ENCODE measurements at places on chromosomes 7 and 10.

DNA sequence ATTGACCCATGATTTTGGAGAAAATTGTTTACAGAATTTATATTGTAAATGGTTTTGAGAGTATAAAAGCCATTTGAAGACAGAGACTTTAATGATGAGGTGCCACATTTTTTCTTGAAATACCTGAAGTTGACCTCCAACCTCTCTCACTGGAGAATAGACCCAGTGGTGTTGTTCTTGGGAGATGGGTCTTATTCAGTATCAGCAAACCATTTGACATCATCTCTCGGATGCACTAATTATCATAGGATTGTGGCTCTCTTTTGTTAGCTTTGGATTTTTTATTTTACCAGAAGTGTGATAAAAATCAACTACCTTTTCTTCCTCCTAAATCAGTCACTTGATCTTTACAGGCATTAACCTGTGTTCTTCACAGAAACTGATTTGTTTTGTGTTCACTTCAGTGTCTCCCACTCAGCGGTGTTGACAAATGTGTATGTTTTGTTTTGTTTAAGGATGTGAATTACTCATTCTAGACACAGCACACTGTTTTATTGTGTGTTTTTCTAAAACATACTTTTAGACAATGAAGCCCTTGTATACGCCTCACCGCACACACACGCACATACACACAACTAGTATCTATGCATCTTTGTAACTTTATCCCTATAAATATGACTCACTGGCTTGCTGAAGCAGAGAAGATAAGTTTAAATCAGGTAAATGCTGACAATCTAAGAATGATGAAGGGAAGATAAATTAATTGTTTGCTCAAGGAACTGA, 455.6 kb downstream of the INHBA start:
- peak; percentile 34 for DNase-seq

DNA sequence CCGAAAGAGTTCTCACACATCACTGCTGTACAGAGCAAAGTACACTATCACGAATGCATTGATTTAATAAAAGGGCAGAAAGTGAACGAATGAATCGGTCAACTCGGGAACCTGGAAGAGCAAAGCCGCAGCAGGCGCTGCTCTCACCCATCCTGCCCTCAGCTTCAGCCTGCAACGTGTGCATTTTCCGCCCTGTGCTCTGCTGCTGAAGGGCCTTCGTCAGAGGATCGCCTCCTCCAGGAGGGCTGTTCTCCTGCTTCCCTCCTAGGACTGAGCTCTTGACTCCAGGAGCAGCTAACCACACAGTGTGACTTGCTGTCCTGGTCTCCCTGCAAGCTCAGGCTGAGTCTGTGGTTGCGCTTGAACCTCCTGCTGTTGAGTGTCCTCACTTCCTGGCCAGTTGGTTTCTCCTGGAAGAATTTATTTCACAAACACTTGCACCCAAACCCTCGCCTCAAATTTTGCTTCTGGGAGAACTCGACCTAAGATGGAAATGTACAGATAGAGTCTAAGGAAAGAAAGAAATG, 473.0 kb upstream of the KLF6 start:
- DNase-seq: no peak

DNA sequence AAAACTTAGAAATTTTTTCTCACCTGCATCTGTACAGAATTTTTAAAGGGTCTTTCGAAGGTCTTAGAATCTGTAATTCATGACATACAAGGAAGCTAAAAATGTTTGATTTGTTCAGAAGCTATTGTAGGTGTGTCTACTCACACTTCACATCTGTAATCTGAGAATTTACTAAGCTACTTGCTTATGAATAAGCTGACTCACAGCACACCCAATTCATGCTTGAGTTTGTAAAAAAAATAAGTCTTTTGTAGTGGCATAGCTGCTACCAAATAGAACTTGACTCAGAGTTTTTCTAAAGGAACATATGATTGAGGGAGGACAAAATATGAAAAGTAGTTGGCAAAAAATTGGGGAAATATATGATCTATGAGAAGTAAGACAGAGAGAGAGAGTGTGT, 12.7 kb upstream of the AGR2 start:
- DNase-seq: peak; percentile 48

GRCh38 chr7:150660939-150661613, 24.4 kb upstream of the GIMAP2 start:
- no peak for DNase-seq
